Effector CD8-positive, alpha-beta T cell (primary cell): ENCODE measurements at places on chromosomes 2 and 18.

DNA sequence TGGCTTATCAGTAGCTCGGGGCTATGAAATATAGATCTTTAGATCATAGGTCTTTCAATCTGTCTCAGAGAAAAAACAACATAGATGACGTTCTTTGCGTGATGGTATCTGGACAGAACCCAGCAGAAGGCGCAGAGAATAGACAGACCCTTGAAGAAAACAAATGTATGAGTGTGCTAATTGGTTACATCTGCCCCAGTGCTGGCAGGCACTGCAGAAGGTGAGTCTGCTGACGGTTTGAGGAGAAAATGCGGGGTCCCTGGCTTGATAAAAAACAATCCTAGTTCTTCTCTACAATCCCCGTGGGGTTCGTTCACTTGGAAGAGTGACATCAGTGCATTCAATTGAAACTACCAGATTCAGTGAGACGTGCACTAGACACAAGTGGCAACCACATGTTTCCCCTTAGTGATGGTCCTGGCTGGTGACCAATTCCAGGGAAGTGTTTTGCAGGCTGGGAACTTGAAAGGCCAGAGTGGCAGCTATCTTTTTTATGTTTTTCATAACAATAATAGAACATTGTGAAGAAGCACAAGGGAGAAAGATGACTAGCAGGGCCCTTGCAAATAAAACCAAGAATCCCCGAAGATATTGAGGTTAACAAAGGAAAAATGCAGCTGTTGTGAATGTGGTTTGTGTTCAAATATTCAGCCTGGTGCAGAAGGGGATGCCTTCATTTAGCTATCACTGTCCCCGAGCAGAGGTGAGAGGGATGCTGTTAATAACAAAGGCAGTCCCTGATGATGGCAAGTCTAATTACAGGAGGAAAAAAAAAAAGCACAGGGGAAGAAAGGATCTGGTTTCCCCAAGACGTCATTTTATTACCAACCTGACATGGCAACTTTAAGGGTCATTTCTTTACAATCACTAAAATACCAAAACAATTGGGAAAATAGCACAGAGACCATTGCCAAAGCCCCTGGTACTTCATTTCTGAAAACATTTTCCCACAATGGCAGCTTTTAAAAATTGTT is 337.6 kb upstream of the FIGN start:
- no peak for DNase-seq

DNA sequence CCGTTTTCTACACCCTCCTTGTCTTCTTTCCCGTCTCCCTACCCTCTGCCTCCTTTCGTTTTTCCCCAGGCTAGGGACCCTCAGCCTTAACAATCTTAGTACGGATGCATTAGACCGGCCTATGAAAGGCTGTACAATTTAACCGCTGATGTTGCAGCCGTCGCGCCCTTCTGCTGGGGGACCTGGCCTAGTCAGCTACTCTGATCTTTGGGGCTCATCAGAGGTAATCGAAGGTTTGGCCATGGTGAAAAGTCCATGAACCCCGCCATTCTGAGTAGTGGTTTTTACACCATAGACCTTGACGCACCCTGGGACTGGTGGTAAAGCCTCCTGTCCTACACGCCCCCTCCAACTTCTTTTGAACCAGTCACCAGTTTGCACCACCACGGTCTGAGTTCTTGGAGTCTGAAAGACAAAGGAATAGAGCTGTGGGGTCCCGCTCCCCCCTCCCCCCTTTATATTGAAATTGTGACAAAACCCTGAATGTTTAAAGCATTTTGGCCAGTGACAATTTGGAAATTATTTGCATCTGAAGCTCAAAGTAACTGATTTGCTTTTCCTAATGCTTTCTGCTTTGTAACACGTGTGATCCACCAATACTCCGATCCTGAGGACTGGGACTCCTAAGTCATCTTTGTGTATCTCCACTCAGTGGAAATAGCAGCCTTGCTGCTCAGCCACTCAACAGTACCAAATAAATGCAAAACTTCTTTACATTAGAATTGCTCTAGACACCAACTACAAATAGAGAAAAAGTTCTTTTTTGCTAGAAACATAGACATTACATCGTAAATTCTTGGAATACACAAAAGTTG is 642 bp upstream of the SRSF7 start:
- DNase-seq = peak; percentile 35

GRCh38 chr2:241422350-241422749 is 66.3 kb downstream of the FARP2 start:
- no peak for DNase-seq

GRCh38 chr2:30942419-30942818 is 135.2 kb upstream of the CAPN13 start:
- DNase-seq = no peak

- no peak for DNase-seq
Measured at GRCh38 chr18:12786669-12787068, 83.8 kb downstream of the PSMG2 start.

- no peak for DNase-seq
Measured at GRCh38 chr2:118913131-118913802, 28.7 kb upstream of the MARCO start.

GRCh38 chr2:75098856-75099255 is 100.5 kb downstream of the TACR1 start:
- DNase-seq = no peak

DNA sequence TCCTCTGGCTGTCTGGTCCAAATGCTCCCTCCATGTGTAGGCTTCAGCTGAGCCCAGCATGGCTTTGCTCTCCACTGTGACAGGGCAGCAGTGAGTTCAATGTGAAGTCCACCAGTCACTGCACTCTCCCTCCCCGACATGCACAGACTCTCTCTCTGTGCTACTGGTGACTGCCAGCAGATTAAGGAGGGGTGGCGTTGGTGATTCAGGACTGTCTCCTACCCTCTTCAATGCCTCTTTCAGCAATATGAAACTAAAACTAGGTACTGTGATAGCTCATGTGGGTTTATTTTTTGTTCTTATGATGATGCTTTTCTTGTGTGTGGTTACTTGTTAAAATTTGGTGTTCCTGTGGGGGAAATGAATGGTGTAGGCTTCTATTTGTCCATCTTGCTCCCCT is 201.0 kb upstream of the RBMS1 start:
- DNase-seq = no peak

GRCh38 chr2:175843625-175844024 is 158.4 kb downstream of the LNPK start:
- DNase-seq = no peak

GRCh38 chr2:36482576-36483214 is 115.3 kb downstream of the FEZ2 start:
- DNase-seq = no peak

DNA sequence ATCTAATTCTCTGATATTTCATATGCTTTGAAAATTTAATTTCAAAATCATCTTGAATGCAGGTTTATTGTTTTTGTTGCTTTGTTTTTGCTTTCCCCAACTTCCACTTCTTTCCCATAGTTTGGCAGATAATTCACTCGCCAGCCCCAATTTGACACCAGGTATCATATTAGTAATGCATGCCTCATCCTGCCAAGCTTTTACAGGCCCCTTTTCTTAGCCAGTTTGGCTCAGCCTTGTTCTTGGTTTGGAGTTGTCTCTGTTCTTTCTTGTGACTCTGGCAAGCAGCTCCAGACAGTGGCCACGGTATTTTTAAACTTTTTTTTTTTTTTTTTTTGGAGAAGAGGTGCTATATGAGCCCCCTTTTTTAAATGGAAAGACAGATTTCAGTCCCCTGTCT is 65.3 kb downstream of the PMS1 start:
- DNase-seq = no peak

DNA sequence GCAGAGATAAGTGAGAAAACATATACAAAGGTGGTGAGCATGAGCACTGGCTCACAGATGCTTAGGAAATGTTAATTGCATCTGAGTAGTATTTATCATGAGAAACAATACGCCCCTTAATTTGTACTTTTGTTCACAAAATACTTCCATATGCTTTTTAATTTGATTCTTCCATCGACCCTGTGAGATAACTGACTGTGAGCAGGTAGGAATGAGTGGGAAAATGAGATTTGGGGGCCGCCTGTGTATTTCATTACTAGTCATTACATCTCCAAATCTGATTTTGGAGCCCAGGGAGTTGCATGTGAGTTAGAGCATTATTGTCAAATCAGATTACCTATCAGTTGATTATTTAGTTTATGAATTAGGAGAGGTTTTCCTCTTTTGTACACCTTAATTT is 36.7 kb upstream of the NPC1 start:
- no peak for DNase-seq

GRCh38 chr2:226208726-226209125 is 590.9 kb downstream of the IRS1 start:
- DNase-seq = no peak
